ENCODE measurements at places on chromosomes 7 and 10.
A peak's percentile ranks its signal among the peaks of the same experiment; 100 is the strongest.

DNA sequence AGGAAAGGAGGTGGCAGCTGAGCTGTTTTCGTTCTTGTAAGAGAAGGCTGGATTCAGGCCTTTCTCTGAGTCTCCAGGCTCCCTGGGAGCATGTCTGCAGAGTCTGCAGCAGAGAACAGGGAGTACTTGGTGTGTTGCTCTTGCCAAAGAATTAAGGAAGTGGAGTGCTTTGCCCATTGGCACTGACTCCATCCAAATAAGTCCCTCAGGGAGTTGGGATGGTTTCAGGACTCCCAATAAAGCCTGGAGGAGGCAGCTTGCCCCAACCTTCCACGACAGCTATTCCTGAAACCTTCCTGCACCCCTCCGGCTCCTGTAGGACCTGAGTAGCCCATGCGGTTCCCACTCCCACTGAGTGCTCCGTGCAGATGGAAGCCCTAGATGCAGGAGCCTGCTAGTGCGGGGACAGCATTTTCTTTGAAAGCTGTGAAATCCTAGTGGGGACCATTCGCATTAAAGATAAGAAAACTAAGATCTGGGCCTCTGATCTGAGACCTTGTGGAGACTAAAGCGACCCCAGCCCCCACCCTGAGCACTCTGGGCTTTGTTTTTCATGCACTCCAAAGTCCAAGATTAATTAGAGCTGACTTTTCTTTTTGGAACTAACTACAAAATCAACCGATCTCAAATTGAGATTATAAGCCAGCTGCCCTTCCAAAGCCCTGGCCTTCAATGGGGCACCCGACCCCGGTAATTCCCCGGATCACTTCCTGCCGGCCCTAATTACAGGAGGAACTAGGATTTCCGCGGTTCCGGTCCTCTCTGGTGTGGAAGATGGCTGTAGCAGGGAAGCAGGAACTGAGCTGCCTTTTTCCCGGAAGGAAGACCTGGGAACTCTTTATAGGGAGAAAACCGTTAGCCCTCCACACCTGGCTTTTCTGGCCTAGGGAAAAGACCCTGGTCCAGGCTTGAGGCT lies 110.2 kb downstream of the COL13A1 start:
- DNase-seq = no peak

DNA sequence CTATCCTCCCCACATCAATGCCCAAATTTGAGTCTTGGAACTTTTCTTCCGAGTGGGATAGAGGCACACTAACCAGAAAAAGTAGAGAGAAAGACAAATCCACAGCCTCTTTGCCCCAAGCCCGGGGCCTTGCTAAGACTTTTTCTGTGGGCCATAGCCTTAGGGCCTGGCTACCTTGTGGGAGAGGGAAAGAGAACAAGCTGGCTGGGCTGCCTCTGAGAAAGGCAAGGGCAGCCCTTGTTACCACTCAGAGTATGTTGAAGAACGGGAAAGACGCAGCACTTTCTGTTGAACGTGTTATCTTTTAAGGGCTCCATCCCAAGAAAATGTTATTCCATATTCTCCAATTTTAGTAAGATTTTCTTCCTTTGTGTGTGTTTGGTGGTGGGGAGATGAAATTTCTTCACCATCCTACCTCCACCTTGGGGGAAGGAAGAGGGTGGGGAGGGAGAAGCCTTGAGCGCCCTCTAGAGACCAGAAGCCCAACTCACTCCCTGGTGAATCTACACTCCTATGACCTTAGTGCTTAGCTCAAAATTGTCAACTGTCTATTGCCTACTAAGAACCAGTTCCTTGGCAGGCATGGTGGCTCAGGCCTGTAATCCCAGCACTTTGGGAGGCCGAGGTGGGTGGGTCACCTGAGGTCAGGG lies 3.9 kb upstream of the NRF1 start:
- DNase-seq = peak; percentile 60

- no peak for DNase-seq
Observed at GRCh38 chr7:46511442-46512215, 590.6 kb upstream of the IGFBP3 start.

- no peak for DNase-seq
Observed at GRCh38 chr10:122508021-122508420, 46.7 kb downstream of the HTRA1 start.

- peak; percentile 82 for DNase-seq
Observed at GRCh38 chr10:116742367-116743265, at the start of gene HSPA12A. HSPA12A (minus strand) TSS chr10:116742566; CDS start chr10:116742469, 97 bp downstream.

DNA sequence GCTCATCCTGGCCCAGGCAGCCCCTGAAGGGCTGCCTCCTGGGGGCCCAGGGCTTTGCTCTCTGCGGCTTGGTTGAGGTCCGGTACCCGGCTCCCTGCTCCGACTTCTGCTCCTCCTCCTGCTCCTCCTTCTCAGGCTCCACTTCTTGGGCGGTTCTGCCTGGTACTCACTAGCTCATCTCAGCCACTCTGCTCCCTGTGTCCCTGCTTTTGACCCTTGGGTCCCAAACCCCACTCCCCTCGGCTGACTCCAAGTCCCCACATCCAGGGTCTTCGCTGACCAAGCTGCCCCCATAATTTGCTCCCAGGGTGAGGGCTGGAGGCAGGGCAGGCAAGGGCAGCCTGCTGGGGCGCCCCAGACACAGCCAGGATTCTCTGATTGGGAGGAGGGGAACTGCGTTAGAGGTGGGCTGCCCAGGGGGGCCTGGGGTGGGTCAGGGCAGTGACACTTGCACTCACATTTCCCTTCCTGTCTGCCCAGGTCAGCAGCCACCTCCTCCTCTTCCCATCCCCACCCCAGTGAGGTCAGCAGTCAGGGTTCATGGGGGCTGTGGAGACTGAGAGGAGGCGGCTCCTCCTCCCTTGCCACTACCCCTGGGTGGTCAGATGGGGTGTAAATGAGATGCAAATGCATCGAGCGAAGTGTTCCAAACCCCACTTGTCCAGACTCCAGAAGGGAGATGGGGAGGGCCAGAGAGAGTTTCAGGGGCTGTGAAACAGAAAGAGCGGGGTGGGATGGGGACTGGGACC lies 2.2 kb downstream of the SMARCD3 start:
- DNase-seq = no peak

GRCh38 chr10:61869774-61870525 lies 31.5 kb upstream of the ARID5B start:
- DNase-seq = peak; percentile 13

Data from OCI-M1 (cell line).